T follicular helper cell (primary cell): ENCODE measurements at places on chromosomes 7 and 10.

GRCh38 chr7:47078241-47078640, 503.7 kb downstream of the TNS3 start:
- DNase-seq = no peak

- DNase-seq = no peak
Measured at GRCh38 chr7:116120839-116121238, 89.5 kb upstream of the TES start.

- DNase-seq = no peak
Measured at GRCh38 chr10:13857451-13857850, 270.7 kb downstream of the PRPF18 start.

DNA sequence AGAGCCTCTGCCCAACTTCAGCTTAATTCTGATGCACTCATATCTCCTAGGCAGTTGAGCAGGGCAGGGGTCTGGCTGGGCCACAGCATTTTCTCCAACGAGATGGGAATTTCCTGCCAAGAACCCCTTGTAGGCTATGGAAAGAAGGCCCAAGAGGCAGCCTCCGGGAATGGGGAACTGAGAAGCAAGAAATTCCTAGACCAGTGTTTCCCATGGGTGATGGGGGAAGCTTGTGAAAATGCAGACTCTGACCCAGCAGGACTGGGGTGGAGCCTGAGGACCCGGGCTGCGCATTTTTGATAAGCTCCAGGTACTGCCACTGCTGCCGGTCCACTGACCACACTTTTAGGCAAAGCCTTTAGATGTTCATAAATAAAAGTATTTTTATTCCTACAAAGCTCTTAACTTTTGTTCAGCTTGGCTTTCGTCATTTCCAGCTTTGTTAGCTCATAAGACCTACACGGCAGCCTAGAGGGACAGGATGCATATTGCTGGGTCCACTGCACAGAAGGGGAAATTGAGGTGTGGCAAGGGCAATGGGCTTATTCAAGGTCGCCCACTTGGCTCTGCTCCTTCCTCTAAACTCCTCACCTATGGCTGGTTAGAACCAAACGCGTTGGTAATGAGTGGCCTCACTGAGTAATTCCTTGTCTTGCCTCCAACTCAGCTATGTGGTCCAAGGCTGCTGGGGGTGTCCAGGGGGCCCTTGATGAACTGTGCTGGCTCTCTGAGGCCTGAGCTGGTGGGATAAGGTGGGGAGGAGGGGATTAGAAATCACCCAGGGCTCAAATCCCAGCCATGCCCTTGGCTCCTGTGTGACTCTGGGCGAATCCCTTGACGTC, 29.5 kb downstream of the ZCCHC24 start:
- no peak for DNase-seq

- no peak for DNase-seq
Measured at GRCh38 chr10:14173706-14174594, 156.8 kb downstream of the FRMD4A start.

DNA sequence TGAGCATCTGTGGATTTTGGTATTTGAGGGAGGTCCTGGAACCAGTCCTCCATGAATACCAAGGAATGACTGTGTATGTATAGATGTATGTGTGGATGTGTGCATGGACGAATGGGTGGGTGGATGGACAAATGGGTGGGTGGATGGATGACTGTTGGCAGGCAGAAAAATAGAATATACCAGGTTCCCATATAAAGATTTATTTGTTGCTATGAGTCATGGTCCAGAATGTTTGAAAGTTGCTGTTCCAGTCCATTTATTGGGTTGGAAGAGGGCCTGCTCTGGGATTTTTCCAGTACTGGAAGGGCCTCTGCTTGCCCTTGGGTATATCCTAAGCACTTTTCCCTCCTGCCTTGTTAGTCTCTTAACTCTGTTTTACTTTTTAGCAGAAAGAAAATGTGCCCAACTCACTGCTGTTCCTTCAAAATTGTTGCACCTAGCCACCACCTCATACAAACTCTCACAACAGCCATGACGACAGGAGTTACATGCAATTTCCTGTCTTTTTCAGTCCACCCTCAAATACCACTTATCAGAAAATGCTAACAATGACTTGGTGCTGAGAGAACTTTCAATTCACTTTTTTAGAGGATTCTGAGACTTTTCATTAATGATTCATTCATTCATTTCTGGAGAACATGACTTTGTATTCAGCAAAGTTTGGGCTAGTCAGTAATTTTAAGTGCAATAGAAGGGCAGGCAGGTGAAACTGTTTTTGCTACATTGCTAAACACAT, 108.1 kb downstream of the EEPD1 start:
- no peak for DNase-seq

DNA sequence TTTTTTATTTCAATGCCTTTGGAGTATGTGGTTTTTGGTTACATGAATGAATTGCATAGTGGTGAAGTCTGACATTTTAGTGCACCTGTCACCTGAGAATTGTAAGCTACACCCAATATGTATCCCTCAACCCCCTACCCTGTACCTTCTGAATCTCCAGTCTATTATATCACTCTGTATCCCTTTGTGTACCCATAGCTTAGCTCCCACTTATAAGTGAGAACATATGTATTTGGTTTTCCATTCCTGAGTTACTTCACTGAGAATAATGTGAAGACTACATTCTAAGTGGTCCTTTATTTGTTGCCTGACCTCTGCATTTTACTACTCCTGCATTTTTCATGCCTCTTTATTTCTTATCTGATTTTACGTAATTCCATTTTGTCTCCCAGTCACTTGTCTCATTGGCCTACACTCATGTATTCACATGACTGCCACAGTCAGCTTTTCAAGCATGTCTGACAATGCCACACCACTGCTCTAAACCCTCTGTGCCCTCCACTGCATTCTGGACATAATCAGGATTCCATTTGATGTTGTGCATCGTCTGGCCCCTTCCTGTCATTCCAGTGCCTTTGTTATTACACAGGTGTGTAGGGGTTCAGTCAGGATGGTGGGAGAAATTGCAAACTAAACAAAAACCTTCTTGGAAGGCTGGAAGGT, 1325.5 kb downstream of the XPNPEP1 start:
- DNase-seq = no peak

- no peak for DNase-seq
Measured at GRCh38 chr7:93884541-93884940, 6.0 kb downstream of the TFPI2 start.

GRCh38 chr7:56081626-56082340, 11.0 kb downstream of the PHKG1 start:
- DNase-seq = no peak

- no peak for DNase-seq
Measured at GRCh38 chr10:21297603-21298383, 227.7 kb downstream of the SKIDA1 start.

GRCh38 chr10:77648472-77648871, 10.9 kb upstream of the KCNMA1 start:
- DNase-seq = no peak

DNA sequence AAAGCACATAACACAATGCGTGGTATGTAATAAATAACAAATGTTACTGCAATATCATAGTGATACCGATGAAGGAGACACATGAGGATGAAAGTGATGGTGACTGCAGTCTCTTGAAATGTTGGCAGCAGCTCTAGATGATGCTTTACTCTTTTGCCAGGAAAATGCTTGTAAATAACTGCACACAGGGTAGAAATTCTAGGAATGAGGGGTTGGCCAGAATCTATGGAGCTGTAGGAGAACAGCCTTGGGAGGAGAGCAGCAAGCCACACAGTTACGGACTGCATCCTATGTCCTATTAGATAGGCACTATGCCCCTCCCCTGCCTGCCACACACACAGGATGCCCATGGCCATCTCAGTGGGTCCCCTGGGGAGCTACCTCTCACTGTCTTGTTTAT, 97.6 kb upstream of the GSDME start:
- DNase-seq = no peak

GRCh38 chr10:35359056-35359455, 22.7 kb downstream of the CCNY start:
- DNase-seq = no peak

GRCh38 chr10:31625566-31625965, 303.1 kb downstream of the ARHGAP12 start:
- no peak for DNase-seq

DNA sequence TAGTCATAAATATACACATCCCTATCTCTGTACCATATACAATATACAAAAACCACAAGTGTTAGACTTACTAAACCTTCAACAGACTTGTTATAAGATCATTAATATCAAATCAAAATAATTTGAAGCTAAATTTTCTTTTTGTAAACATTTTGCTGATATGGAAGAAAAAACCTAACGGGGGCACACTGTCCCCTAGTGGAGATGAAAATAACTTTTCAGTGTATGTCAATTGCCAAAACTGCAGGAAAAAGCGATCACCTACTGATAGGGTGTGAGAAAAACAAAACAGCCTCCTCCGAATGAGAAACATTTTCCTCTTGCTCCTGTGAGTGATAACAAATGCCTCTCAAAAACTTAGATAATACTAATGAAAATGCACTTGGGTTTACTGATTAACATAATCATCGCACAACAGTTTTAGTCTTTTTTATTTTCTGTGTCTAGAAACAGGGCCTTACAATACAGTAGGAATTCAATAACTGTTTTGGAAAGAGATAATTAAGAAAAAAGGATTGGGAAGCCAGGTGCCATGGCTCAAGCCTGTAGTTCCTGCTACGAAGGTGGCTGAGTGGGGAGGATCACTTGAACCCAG, 322.7 kb downstream of the CRPPA start:
- no peak for DNase-seq

DNA sequence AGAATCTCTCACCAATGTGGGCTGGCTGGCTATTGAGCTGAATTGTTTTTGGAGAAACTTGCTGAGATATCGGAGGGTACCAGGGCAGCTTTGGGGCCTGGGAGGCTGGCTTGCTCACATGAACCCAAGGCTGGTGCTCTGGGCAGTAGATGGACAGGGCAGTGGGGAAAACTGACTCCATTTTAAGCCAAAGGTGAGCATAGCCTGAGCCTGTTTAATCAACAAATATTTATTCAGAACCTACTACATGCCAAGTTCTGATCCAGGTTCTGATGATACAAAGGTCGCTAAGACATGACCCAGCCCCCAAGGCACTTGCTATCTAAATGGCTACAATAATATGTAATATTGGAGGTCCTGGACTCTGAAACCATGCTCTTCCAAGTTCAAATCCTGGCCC, 86.6 kb downstream of the BUB3 start:
- DNase-seq = no peak

- no peak for DNase-seq
Measured at GRCh38 chr7:24894429-24895221, 85.4 kb downstream of the OSBPL3 start.

DNA sequence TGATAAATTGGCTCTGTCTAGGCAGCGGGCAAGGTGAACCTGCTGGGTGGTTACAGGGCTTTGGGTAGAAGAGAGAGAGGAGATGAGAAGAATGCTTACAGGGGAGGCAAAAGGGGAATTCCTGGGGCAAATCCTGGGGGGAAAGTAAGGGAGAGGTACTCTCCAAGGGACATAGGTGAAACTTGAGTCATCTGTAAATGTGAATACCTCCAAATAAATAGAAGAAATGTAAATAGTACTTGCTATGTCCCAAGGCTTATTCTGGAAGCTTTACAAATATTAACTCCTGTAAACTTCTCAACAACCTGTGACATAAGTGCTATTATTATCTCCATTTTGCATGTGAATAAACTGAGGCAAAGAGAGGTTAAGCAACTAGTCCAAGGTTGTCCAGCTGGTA, 57.7 kb upstream of the CDK13 start:
- DNase-seq = no peak

- no peak for DNase-seq
Measured at GRCh38 chr7:143419880-143420279, 11.2 kb upstream of the EPHA1 start.

DNA sequence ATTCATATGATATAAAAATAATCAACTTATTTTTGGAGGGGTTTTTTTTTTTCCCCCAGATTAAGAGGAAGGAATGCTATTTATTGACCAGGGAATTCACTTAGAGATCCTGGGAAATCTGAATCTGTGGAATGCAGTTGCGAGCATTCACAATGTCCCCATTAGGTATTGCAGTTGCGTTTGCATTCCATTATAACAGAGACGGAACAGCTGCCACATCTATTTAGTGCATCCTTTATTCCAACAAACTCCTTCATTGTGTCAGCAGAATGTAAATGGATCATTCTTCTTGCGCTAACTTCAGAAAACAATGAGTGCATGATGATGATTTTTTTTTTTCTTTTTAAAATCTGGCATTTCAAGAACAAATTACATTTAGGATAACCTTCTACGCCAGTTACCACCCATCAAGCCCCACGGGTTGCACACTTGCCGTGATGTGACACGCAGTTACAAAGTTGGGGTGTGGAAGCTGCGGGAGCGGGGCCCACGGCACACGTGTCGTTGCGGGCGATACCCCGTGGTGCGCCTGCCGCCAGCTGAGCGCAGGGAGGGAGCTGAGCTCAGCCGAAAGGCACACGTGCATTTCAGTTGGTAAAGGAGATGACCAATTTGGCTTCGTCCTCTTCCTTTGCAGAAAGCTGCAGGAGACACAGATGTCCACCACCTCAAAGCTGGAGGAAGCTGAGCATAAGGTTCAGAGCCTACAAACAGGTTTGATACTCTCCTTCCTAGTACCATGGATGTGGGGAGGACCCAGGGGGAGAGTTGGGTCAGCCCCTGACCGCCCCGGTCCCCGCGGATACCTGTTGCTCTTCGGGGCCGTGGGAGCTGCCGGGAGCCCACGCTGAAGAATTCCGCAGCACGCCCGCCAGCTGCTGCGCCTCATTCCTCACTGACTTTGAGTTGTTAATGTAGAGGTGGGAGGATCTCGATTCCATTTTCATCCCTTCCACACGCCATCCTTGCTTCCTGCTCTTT, 175.3 kb upstream of the SH2B2 start:
- no peak for DNase-seq

GRCh38 chr7:25726170-25726780, 425.7 kb upstream of the NFE2L3 start:
- DNase-seq = no peak

GRCh38 chr7:129307592-129307991, 82.8 kb downstream of the AHCYL2 start:
- DNase-seq = no peak

GRCh38 chr7:106239406-106239805, 45.4 kb downstream of the NAMPT start:
- no peak for DNase-seq

DNA sequence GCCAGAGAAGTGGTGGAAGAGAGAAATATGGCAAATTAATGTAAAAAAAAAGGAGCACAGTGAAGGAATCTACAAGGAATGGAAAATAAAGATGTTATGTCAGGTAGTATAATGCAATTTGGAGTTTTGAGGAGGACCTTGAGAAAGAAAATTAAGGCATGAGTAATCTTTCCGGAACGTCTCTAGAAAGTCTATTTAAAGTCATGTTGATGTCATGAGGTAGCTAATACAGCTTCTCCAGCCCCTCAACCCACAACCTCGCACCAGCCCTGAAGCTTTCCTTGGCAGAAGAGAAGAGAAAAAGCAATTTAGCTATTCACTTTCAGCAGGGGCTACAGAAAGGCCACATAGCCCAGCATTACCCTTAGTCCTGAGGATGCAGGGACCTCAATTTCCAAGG, 22.5 kb downstream of the TRDMT1 start:
- DNase-seq = no peak

DNA sequence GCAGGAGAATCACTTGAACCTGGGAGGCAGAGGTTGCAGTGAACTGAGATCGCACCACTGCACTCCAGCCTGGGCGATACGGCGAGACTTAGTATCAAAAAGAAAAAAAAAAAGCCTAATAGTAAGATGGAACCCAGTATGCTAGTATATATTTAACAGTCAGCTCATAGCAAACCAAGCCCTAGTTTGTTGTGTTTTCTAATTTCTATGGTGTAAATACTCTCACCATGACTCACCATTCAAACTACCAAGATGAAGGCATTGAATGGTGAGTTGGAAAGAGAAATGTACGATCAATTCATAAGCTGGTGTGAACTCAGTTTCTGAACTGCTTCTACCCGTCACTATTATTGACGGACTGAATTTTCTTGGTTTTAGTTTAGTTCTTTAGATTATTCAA, 173.7 kb upstream of the KAT6B start:
- no peak for DNase-seq
